Activated CD4-positive, alpha-beta memory T cell treated with anti-CD3 and anti-CD28 coated beads for 36 hours (primary cell): ENCODE measurements at places on chromosomes 12 and 14. TPM values are rescaled to one million over a fixed set of nuclear protein-coding genes. Genes with fewer than 3 reads are reported as not detected.

The GALC gene
- total RNA-seq, result 14.4 TPM

The RNASE3 gene
- not detected for total RNA-seq

The C14orf180 gene
- not detected for total RNA-seq

The RBM23 gene
- 56.0 TPM for total RNA-seq

The MYO1A gene
- 0.97 TPM for total RNA-seq

The CLEC1B gene
- total RNA-seq, result not detected

The KRT5 gene
- total RNA-seq, result not detected

The HCFC2 gene
- total RNA-seq, result 8.9 TPM

DNA sequence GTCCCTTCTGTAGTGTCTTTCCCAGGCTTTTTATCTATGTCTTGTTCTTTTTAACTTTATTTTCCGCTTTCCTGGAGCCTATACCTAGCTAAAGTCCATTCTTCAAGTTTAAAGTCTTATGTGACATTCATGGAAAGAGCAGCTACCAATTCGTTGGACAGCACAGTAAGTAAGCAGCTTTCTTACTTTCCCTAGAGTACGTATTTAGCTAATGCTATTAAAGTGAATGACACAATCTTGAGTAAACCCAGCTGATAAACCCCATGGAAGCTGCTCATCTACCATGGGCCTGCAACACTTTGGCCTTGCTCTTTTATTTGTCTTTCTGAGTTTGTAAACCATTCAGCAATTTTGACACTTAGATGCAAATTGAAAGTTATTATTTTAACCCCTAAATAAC lies 30.0 kb downstream of the ALX1 start:
- H3K27me3 ChIP-seq, result no peaks in the 10 kb centered on the region
- no peak overlapping the region for H3K4me3 ChIP-seq
- no peaks in the 10 kb centered on the region for H3K36me3 ChIP-seq
- H3K4me1 ChIP-seq, result no peaks in the 10 kb centered on the region
- H3K27ac ChIP-seq, result no peak overlapping the region
- DNase-seq, result no peak

DNA sequence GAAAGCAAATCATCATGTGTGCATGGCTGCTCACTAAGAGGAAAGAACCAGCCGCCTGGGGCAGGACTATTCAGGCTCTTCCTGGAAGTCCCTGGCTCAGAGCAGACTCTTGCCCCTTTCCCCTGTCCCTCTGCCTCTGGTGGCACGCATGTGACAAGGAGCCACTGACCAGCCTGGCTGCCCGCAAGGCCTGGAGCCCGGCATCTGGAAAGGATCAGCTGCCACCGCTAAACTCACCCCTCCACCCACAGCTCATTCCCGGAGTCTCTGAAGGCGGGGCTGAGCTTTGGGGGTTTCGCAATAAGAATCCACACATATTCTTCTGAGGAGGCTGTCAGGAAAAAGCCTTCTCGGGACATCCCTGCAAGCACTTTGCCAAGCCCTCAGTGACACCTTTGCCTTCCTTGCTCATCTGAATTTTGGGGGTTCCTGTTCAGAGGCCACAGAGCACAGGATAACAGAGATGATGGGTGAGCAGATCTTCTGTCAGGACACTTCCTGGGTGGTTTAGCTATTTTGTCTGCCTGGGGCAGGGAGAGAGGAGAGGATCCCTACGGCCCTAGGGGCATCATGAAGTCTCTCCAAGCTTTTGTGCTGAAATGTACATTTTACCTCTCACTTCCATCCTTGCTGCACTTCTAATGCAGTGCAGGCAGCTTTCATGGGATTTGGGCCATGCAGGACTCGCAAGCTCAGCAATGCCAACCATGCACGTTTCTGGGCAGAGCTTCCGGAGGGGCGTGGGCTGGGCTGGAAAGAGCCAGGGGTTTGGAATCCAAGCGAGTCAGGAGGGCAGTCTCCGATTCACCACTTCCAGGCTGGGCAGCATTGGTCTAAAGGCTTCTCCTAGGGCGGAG lies 124.8 kb upstream of the MAP1LC3B2 start:
- H3K4me3 ChIP-seq, result no peak overlapping the region
- H3K27me3 ChIP-seq, result no peaks in the 10 kb centered on the region
- H3K4me1 ChIP-seq, result no peaks in the 10 kb centered on the region
- H3K36me3 ChIP-seq, result no peaks in the 10 kb centered on the region
- no peak for DNase-seq

DNA sequence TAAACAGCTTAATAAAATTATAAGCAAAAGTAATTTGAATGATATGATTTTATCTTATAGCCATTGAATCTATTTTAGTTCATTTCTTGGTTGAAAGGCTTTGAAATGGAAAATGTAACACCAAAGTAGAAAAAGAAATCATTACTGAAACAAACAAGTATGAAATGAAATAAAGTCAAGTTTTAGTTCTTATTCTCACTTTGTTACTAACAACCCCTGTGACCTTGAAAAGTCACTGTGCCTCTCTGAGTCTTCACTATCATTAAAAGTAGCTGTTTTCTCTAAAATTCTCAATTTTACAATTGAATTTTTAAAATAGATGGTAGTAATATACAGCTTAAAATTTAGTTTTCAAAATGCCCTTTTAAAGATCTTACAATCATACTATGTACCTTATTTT lies 32.4 kb upstream of the SLC17A8 start:
- H3K4me3 ChIP-seq, result no peak overlapping the region
- H3K36me3 ChIP-seq, result peaks cover 25% of the 10 kb centered on the region
- no peak overlapping the region for H3K27ac ChIP-seq
- H3K27me3 ChIP-seq, result no peaks in the 10 kb centered on the region

GRCh38 chr12:76919383-76920171 lies 40.8 kb upstream of the CSRP2 start:
- H3K4me1 ChIP-seq, result no peaks in the 10 kb centered on the region
- H3K27ac ChIP-seq, result no peak overlapping the region
- no peak overlapping the region for H3K4me3 ChIP-seq
- no peaks in the 10 kb centered on the region for H3K36me3 ChIP-seq

DNA sequence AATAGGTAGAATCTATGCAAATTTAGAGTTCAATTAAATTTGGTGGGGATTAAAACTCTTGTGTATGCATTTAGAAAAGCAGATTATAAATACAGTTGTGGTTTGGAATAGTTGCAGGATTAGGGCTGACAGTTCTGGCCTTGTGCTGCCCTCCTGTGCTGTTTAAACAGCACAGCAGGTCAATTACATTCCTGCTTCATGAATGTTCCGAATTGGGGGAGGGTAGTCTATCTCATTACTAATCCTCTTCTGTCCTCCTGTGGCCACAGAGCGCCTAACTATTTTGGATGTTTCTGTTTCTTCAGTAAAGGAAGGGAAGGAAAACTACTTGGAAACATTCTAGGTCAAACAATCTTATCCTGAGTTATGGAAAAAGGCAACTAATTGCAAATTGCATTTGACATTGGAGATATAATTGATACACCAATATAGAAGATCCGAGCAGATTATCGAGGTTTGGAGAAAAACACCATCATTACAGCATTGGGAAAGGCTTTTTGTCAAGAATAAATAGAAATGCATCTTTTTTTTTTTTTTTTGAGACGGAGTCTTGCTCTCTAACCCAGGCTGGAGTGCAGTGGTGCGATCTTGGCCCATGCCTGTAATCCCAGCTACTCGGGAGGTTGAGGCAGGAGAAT lies 8.7 kb upstream of the GPR19 start:
- H3K27me3 ChIP-seq, result no peaks in the 10 kb centered on the region
- peak; percentile 34 for DNase-seq
- H3K36me3 ChIP-seq, result no peaks in the 10 kb centered on the region
- H3K27ac ChIP-seq, result no peak overlapping the region
- no peak overlapping the region for H3K4me3 ChIP-seq
- peaks cover 29% of the 10 kb centered on the region for H3K4me1 ChIP-seq

- DNase-seq, result no peak
- H3K4me3 ChIP-seq, result no peak overlapping the region
- H3K36me3 ChIP-seq, result no peaks in the 10 kb centered on the region
- no peaks in the 10 kb centered on the region for H3K4me1 ChIP-seq
- H3K27me3 ChIP-seq, result no peaks in the 10 kb centered on the region
Measured at GRCh38 chr12:115149685-115150378, 465.9 kb upstream of the TBX3 start.

DNA sequence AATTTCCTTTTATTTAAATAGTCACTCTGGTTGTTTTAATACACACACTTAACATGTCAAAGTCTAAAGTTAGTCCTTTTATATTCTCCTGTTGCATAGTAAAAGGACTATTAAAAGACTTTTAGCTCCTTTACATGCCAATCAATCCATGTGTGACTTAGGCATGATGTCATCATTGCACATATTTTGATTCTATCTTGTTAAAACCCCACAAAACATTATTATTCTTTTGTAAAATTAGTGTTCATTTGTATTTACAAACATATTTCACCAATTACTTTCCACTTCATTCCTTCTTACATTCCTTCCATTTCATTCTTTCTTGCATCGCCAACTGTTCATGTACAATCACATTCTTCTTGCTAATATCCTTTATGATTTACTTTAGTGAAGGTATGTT lies 39.6 kb downstream of the TC2N start:
- no peak for DNase-seq
- no peaks in the 10 kb centered on the region for H3K27me3 ChIP-seq
- H3K4me1 ChIP-seq, result peaks cover 50% of the 10 kb centered on the region
- H3K4me3 ChIP-seq, result no peak overlapping the region
- H3K27ac ChIP-seq, result no peak overlapping the region
- peaks cover 2% of the 10 kb centered on the region for H3K36me3 ChIP-seq

- H3K27ac ChIP-seq, result no peak overlapping the region
Measured at GRCh38 chr12:58809064-58809607, 111.2 kb downstream of the LRIG3 start.

- peaks cover 11% of the 10 kb centered on the region for H3K27me3 ChIP-seq
- no peak overlapping the region for H3K27ac ChIP-seq
- no peaks in the 10 kb centered on the region for H3K36me3 ChIP-seq
- H3K4me3 ChIP-seq, result no peak overlapping the region
Measured at GRCh38 chr12:54463034-54463433, 10.4 kb downstream of the GTSF1 start.

GRCh38 chr12:28316049-28316448 lies 125.8 kb downstream of the CCDC91 start:
- peaks cover 48% of the 10 kb centered on the region for H3K36me3 ChIP-seq
- no peak overlapping the region for H3K4me3 ChIP-seq
- DNase-seq, result no peak
- no peaks in the 10 kb centered on the region for H3K27me3 ChIP-seq

DNA sequence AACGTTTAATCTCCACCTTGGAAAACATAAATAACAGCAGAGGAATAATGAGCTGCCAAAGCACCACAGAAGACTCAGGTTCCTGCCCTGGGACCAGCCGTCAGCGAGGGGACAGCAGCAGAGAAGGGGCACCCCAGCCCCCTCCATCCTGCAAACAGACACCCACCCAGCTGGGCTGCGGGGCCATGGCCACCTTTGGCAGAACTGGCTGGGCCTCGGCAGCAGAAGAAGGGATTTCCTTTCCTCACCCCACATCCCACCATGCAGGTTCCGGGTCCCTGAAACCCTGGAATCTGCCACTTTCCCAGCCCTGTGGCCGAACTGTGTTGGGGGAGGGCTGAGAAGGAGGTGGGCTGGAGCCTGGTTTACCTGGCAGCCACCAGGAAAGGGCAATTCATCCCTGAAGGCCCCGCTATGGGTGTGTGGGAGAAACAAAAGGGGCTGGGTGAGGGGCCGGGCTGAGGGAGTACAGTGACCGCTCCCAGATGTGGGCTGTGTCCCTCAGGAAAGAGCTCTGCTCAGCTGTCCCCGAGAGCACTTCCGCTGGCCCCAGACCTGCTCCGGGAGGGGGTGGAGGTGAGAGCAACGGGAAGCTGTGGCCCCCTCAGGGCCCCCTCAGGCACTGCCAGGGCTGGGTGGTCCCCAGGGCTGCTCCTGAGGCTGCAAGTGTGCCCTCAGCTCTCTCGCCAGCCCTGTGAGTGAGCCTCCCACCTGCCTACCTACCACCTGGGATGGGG lies 3.8 kb downstream of the PGF start:
- no peak overlapping the region for H3K27ac ChIP-seq
- H3K4me3 ChIP-seq, result no peak overlapping the region
- no peak for DNase-seq
- no peaks in the 10 kb centered on the region for H3K36me3 ChIP-seq

DNA sequence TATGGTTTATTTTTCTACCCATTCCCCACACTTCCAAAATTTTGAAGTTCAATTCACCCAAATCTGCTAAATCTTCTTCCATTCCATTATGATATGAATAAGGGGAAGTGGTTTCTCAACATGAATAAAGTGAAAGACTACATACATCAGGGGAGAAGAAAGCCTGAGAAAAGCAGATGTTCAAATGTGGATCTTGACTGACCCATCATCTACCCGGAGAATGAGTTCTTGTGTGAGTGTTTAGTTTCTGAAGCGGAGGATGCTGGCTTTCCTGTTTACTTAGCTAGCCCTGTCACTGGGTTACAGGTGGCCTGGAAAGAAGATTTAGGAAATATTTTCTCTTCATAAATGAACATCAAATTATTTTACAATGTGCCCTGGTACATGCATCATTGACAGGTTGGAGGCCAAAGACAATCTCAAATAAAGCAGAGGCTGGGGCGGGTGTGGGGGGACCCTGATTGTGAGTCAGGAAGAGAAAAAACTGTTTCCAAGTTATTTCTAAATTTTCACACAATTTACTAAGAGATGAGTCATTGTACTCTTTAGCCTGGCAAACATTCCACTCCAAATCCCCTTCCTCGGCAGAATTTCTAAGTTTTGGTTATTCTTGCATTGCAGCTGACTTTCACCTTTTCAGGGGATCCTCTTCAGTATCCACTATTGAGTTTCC lies 135.6 kb downstream of the SLC25A21 start:
- no peak overlapping the region for H3K27ac ChIP-seq
- H3K36me3 ChIP-seq, result no peaks in the 10 kb centered on the region
- H3K4me1 ChIP-seq, result no peaks in the 10 kb centered on the region
- DNase-seq, result no peak
- no peak overlapping the region for H3K4me3 ChIP-seq
- no peaks in the 10 kb centered on the region for H3K27me3 ChIP-seq

DNA sequence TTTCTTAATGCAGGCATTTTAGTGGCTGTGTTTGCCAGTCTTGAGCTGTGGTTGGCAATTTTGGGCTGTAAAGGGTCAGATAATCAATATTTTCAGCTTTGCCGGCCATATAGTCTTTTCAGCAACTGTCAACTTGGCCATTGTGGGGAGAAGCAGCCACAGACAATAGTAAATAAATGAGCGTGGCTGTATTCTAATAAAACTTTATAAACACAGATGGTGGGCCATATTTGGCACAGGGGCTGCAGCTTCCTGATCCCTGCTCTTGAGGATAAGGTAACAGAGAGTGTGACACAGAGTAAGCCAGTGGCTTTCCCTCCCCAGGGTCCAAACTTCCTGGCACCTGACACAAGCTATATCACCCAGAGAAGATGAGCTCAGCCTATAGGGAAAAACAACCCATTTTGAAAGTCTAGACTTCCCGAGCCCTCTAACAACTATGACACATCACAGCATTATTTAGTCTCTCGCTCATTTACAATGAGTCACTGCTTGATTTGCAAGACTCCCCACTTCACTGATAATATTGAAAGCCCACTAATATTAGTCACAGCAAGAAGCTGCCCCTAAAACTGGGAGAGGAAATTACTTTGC lies 163.1 kb upstream of the TMPO start:
- no peak overlapping the region for H3K27ac ChIP-seq
- peaks cover 18% of the 10 kb centered on the region for H3K4me1 ChIP-seq
- peaks cover 5% of the 10 kb centered on the region for H3K27me3 ChIP-seq
- peak; percentile 26 for DNase-seq
- H3K36me3 ChIP-seq, result no peaks in the 10 kb centered on the region
